Activated naive CD4-positive, alpha-beta T cell treated with anti-CD3 and anti-CD28 coated beads, Interleukin-2, amount 50 U/mL, for 72 hours (primary cell): ENCODE measurements at places on chromosomes 4 and X. TPM values are rescaled to one million over a fixed set of nuclear protein-coding genes. Genes with fewer than 3 reads are reported as not detected.

The SCML1 gene
- total RNA-seq = 3.6 TPM

The ZNF330 gene
- total RNA-seq = 53.0 TPM

The IGFBP7 gene
- total RNA-seq = not detected

The LNX1 gene
- not detected for total RNA-seq

The CEP135 gene
- total RNA-seq = 17.3 TPM

The PROM1 gene
- 0.41 TPM for total RNA-seq

The MAGEC3 gene
- not detected for total RNA-seq

The NPY1R gene
- not detected for total RNA-seq

The GABRG1 gene
- not detected for total RNA-seq

The TCEAL7 gene
- not detected for total RNA-seq

The PRRG3 gene
- total RNA-seq = not detected

The ALB gene
- total RNA-seq = not detected

The SLC34A2 gene
- total RNA-seq = not detected

The PCDH18 gene
- total RNA-seq = not detected

The USP26 gene
- not detected for total RNA-seq

The ANKRD50 gene
- 0.51 TPM for total RNA-seq

The RAI2 gene
- total RNA-seq = 0.29 TPM

The EDA gene
- 4.6 TPM for total RNA-seq

The YY2 gene
- total RNA-seq = 0.54 TPM

The L1CAM gene
- total RNA-seq = 1.1 TPM

The LRCH2 gene
- total RNA-seq = not detected

The PCYT1B gene
- 1.0 TPM for total RNA-seq

The LUZP4 gene
- not detected for total RNA-seq

The PDZD4 gene
- 2.5 TPM for total RNA-seq

The DNAAF6 gene
- not detected for total RNA-seq

The SCML2 gene
- 5.3 TPM for total RNA-seq

The ADRA2C gene
- 0.35 TPM for total RNA-seq

The SMIM10 gene
- 1.5 TPM for total RNA-seq

The GRPR gene
- not detected for total RNA-seq

The F8A2 gene
- total RNA-seq = not detected

The ADH1B gene
- total RNA-seq = not detected

The ADGRA3 gene
- 15.6 TPM for total RNA-seq

The UCP1 gene
- not detected for total RNA-seq

The FHIP1A gene
- total RNA-seq = 0.66 TPM

The SMIM10L2A gene
- 0.54 TPM for total RNA-seq

The GAGE12J gene
- total RNA-seq = not detected

The PLXNB3 gene
- 3.2 TPM for total RNA-seq

The LRBA gene
- total RNA-seq = 72.0 TPM

The UNC5C gene
- not detected for total RNA-seq

The ANAPC4 gene
- 40.7 TPM for total RNA-seq

The ZFYVE28 gene
- 9.9 TPM for total RNA-seq

The RIBC1 gene
- total RNA-seq = 1.7 TPM

The TMEM154 gene
- 17.1 TPM for total RNA-seq

The REPS2 gene
- 0.02 TPM for total RNA-seq

The VEGFD gene
- not detected for total RNA-seq

The SPANXB1 gene
- not detected for total RNA-seq

The GCNA gene
- 4.1 TPM for total RNA-seq

The MAGEA12 gene
- not detected for total RNA-seq
